ENCODE measurements at places on chromosomes 11 and 22. TPM values are rescaled to one million over a fixed set of nuclear protein-coding genes. Genes with fewer than 3 reads are reported as not detected.

Gene NFRKB
- 9.5 TPM for total RNA-seq

Gene CFAP300
- 0.38 TPM for total RNA-seq

Gene OR51T1
- total RNA-seq = not detected

Gene SYCE3
- total RNA-seq = not detected

GRCh38 chr11:70578831-70579230, 180.5 kb downstream of the CTTN start:
- DNase-seq = no peak

DNA sequence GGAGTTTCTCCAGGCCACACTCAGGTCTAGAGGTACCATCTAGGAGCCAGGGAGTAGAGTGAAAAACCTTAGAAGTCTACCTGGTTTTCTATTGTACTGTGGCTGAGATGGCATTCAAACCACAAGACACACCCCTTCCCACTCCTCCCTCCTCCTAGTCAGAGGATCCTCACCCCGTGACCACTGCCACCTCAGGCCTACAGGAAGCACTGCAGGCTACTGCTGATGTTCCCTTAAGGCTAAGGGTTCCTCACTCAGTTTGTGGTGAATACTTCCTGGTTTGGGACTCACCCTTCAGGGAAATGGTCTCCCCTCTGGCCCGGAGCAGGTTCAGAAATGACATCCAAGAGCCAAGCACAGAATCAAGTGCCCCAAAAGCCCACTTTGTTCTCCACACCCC, 1293.9 kb downstream of the JRKL start:
- DNase-seq = no peak

Gene CHRM1
- total RNA-seq = not detected

DNA sequence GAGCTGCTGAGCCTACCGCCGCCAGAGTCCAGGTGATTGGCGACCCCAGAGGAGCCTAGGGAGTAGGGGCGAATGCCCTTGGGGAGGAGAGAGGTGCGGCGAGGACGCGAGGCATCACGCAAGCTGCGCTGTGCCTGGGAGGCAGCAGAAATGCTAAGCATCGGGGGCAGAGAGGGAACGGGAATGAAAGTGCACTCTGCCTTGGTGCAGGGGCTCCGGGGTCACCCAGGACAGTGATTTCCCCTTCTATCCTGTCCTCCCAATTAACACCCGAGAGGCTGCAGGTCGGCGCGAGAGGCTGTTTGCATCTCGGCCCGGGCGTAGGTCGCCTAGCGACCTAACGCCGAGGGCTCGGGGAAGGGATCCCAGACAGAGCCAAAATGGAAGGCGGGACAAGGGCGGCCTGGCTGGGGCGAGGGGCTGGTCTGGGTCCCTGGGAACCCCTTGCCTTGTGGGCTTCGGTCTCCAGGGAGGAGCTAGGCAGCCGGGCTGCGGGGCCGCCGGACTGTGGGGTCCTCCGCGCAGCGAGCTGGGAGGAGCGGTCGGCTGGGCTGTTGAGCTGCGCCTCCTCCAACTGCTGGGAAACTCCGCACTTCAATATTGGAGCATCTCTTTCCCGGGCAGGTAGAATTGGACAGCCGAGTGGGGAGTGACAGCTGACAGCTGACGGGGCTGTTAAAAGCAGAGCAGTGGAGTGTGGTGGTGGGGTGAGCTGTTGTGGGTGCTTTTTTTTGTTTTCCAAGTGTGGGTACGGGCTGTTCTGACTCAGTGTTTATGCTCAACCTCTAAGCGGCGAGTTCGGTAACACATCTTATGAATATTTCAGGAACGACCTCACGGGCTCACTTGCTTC, 657 bp downstream of the ELMOD1 start:
- DNase-seq = no peak

GRCh38 chr11:119952441-119952840, 185.5 kb downstream of the TRIM29 start:
- no peak for DNase-seq

DNA sequence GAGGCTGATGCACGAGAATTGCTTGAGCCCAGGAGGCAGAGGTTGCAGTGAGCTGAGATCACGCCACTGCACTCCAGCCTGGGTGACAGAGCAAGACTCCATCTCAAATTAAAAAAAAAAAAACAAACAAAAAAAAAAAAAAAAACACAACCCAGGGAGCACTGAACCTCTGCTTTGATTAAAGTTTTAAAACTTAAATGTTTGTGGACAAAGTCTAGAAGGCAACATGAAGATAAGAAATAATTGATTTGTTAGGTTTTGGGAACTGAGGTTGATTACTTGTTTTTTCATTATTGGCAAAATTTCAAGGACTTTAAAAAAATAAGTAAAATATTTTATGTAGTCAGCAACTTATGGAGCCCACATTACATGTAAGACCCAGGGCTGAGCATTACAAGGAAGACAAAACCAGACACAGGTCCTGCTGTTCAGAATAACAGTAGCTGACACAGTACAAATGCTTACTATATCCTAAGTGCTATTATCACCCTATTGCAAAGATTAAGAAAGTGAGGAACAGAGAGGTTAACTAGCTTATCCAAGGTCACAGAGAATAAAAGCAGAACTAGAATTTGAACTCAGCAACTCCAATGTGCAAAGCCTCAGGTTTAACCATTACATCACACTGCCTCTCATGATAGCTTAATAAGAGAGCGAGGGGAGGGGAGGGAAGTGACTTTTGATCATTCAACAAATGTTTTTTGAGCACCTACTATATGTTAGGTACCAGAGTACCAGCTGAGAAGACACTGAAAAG, 2.3 kb upstream of the CRY2 start:
- no peak for DNase-seq

DNA sequence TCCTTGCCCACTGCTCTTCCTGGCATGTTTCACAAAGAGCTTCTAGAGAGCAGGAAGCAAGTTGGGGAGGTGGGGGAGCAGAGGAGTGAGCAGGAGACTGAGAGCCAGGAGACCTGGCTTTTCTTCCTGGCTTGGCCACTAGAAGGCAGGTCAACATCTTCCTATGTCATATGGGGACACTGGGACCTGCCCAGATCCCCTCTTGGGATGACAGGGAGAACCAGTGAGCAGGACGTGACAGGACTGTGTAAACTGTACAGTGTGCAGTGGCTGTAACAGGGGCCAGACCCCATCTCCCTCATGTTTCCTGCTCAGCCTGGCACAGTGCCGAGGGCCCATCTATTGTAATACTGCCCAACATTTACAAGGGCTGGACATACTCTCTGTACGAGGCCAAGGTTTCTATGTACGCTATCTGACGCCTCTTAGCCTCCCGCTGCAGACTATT, 29.4 kb downstream of the GDPD5 start:
- no peak for DNase-seq

Gene OR8A1
- total RNA-seq = not detected

- DNase-seq = no peak
These were observed 395.7 kb downstream of the AASDHPPT start for GRCh38 chr11:106473089-106473722.
